ENCODE measurements at places on chromosomes 13 and 19.
A peak's percentile ranks its signal among the peaks of the same experiment; 100 is the strongest.

DNA sequence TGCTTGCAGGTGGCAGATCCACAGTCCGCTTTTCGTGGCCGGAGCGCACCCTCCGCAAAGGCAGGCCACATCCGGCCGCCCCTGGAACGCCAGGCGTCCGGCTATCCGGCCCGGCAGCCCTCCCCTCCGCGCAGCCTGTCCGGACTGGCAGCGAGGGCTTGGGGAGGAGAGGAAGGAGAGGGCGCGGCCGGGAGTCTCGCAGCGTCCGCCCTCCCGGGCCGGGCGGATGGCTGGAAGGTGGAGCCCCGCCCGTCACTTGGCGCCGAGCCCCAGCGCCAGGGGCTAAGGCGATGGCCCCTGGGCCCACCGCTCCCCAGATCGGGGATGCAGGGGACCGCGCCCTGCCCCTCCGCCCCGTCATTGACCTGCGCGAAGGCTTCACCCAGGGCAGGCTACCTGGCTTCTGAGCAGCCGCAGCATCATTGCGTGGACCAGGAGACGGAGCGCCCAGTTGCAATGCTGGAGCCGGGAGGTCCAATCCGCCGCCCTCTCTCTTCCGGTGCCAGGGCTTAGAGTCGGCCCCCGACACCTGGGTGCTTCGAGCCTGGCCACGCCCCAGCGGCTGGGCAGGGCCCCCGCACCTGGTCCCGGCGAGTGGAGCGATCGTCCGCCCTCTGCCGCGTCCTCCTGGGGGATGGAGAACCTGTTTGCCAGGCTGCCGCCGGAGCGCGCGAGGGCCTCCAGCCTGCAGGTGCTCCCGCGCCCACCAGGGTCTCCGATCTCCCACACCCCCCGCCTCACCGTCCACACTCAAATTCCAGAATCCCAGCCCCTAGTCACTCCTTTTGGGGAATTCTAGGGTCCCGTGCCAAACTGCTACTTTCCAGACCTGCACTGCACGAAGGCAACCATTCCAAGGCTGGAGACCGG, at the start of gene FUT1:
Gene FUT1 (minus strand): TSS at position 146 of the 870 bp plus-strand sequence. CDS start 1,360 bp downstream, outside the sequence.
- DNase-seq: peak; percentile 17

DNA sequence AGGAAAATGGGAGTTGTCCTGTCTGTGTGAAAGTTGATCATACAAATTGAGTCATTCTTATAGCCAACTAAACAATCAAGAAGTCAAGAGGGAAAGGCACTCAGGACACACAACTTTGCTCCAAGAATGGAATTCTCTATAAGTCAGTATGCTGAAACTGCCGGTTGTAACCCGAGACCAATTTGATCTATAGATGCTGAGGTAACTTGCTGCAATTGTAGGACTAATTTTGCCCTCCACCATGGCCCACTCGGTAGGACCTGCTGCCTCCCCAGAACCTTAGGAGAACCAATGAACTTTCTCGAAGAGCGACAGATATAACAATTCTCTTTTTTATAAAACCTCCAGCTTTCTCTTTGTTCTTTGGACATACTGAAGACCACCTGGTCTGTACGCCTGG, 157.0 kb downstream of the RNF17 start:
- no peak for DNase-seq

- DNase-seq: no peak
Measured at GRCh38 chr19:37309834-37310575, 60.9 kb upstream of the ZNF527 start.

DNA sequence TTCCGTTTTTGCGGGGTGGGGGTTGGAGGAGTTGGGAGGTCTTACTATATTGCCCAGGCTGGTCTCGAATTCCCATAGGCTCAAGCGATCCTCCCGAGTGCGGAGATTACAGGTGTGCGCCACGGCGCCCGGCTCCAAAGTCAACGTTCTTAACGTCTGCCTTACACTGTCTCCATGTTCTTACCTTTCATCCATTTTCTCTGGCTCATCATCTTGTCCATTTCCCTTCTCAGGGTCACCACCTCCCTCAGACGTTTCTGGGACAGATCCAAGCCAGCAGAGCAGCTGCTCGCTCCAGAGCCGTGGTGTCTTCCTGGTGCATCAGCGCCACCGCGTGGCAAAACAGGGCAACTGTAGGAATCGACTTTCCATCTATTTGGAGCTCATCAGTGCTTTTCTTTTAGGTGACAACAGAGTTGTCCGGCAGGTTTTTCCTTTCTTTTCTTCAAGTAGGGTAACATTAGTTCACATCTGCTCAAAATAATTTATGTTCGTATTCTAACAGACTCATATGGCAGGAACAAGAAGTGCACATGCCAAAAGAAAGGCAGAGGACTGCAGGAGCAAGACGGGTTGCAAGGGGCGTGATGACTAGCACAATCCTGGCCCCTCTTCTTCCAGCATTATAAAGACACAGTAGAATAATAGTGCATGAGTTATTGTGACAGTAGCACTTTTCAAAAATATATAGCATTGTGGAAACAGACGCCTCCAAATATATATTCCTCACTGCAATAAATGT, 103.1 kb upstream of the ABCC4 start:
- peak; percentile 89 for DNase-seq
